Fibroblast of skin of abdomen (primary cell): ENCODE measurements at places on chromosomes 1 and 21.

- DNase-seq: no peak
Observed at GRCh38 chr1:155847823-155848529, 9.0 kb downstream of the GON4L start.

- no peak for DNase-seq
Observed at GRCh38 chr21:24899138-24899537, 708.1 kb downstream of the MRPL39 start.

DNA sequence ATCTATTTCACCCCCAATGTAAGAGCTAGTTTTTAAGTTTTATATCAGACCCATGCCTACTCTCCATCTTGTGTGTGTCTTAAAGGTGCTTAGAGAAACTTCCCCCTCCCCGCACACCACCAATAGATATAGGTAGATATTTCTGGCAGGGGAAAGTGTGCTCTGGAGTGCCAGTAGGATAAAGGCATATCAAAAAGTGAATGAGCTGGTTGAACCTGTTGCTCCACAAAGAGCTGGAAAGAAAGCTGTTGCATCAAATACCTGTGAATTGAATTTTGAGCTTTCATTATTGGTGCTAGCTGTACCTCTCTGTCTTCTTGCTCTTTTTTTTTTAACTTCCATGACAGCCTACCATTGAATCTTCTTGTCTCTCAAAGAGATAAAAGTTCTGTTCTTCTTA lies 32.8 kb downstream of the ARID1A start:
- no peak for DNase-seq

GRCh38 chr1:12387641-12388040 lies 157.8 kb downstream of the VPS13D start:
- DNase-seq: no peak

DNA sequence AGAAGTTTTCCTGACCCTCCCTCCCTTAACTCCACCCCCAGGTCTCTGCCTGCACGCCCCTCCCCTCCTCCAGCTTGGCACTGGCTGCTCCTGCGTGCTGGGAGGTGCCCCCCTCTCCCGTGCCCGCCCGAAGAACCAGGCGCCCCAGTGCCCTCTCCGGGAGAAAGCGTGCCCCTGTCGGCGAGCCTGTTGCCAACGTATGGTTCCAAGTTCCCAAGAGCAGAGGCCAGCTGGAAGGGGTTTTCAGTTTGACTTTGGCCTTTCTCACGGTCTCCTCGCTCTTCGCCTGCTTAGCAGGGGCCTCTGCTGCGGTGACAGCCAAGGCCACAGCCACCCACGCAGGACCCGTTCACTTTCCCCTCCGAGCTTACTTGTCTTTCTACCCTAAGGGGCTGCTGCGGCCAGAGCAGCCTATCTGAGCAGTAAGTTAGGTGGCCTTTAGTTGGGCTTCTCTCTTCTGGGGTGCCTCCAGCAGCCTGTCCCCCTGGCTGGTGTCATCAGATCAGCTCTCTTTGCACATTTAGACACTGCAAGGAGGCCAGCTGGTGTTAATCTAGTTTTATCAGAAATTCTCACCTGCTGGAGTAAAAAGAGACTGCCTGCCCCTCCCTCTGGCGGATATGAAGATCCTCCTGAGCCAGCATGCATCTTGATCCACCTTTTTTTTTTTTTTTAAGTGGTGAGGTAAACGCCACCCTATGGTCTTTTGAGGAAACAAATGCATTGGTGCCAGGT lies 1.5 kb downstream of the STUM start:
- DNase-seq: no peak

DNA sequence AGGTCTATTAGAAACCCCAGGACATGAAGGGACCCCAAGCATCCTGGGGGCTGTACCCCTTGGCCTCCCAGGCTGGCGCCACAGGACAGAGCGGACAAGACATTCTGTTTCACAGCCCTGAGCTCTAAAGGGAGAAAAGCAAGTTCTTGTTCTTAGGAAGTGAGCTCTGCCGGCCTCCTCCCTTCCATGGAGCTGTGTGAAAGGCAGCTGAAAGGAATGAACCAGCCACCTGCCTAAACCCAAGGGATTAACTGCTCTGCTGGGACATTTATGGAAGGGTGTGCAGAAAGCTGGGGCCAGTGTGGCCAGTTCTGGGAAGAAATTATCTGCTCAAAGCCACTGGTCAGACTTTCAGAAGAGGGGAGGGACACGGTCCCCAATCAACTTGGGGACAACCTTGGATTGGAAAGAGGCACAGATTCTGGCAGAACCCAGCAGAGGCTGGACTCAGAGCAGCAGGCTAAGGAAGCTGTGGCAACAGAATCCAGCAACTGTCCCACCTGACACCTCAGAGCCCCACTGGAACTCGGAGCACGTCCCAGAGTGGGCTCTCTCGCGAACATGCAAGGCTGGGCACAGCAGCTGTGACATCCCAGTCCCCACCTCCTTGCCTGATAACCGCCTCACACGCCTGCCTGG lies 2.1 kb downstream of the KLHL21 start:
- no peak for DNase-seq

DNA sequence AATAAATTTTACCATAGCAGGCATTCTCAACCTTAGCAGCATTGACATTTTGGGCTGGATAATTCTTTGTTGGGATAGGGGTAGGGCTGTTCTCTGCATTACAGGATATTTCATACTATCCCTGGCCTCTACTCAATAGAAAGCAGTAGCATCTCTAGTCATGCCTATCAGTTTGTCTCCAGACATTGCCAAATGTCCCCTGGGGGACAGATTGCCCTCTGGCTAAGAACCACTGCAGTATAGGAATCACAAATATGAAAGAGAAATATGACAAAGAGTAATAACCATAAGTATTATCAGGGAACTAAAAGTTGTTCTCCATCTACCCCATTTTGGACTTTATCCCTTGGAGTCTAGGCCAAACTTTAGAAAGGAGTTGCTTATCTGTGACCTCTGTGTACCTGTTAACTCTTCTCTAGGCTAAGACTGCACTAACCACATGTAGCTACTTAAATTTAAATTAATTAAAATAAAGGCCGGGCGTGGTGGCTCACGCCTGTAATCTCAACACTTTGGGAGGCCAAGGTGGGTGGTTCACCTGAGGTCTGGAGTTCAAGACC lies 76.1 kb downstream of the AGO3 start:
- DNase-seq: no peak

DNA sequence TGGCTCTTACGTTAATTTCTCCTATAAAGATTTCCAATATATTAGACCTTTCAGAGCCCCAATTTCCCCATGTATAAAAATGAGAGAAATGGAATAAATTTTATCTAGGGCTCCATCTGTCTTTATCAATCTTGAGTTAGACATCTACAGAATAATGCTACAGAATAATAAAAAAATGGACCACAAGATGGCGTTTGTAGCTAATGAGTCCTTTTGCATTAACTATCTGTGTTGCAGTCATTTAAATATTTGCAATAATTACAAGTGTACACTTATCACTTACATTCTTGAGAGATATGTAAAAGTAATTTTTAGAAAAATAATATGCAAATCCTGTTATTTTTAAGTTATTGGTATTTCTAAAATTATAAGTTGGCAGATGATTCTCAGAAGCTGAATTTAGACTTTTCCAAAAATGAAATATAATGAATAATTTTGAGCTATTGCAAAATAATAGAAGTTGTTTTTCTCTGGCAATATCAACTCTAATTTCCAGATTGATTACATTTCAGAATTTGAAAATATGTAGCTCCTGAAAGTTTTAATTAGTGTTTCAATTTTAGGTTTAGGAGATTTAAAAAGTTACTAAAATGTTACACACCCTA lies 87.7 kb downstream of the SNX7 start:
- peak; percentile 4 for DNase-seq

DNA sequence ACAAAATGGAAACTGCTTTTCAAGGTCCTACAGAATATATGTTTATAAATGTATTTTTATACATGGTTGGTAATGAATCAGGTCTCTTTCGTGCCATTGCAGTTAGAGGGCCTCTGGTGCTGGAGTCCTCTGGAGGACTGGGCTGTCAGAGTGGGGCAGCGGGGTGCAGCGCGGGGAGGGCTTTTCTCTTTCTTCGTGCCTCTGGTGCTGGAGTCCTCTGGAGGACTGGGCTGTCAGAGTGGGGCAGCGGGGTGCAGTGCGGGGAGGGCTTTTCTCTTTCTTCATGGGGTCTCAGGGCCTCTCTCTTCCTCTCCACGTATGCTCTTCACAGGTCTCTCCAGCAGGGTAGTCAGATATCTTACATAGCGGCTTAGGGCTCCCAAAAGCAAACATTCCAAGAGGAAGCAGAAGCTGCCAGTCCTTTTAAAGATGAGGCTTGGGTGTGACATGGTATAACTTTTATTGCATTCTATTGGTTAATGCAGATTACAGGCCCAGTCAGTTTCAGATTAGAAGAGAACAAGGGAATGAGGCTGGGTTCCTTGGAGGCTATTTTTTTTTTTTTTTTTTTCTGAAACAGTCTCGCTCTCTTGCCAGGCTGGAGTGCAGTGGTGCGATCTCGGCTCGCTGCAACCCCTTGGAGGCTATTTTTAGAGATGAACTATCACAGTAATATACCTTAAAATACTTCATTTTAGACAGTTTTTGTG lies 13.1 kb downstream of the SDCCAG8 start:
- DNase-seq: no peak

- no peak for DNase-seq
Observed at GRCh38 chr1:82507011-82507410, 706.3 kb downstream of the ADGRL2 start.

GRCh38 chr21:34796518-34797200 lies 127.9 kb downstream of the CLIC6 start:
- no peak for DNase-seq

DNA sequence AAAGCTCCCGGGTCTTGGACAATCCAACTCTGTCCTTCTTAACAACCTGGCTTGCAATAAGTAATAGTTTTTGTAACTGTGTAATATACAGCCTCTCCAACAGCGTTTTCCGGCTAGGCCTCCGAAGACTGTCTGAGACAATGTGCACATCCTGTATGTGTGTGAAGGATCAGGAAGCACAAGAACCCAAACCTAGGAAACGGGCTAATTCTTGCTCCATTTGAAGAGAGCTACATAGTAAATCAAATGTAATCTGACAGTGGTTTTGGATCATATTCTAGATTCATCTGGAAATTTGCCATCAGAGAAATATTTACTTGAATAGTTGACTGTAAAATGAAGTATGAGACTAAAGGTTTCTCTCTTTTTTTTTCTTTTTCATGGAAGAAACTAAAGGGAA lies 1.2 kb downstream of the GPR52 start:
- DNase-seq: peak; percentile 44

DNA sequence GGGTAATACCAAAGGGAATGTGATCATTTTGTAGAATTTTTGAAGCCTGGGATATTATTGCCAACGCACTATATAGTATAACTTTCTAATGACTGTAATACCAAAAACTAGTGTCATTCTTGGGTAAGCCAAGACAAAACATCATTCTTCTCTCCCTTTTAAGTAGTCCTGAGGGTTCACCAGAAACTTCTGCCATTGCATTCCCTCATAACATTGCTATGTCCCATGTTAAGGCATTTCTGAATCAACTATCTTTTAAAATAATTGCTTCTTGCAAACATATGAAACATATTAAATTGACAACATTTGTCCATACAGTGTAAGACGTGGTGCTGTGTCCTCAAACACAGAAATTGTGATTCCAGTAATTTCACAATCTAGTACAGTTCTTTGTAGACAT lies 29.9 kb upstream of the C1orf21 start:
- DNase-seq: no peak

- DNase-seq: peak; percentile 77
Observed at GRCh38 chr21:20720623-20721022, 277.6 kb upstream of the NCAM2 start.

DNA sequence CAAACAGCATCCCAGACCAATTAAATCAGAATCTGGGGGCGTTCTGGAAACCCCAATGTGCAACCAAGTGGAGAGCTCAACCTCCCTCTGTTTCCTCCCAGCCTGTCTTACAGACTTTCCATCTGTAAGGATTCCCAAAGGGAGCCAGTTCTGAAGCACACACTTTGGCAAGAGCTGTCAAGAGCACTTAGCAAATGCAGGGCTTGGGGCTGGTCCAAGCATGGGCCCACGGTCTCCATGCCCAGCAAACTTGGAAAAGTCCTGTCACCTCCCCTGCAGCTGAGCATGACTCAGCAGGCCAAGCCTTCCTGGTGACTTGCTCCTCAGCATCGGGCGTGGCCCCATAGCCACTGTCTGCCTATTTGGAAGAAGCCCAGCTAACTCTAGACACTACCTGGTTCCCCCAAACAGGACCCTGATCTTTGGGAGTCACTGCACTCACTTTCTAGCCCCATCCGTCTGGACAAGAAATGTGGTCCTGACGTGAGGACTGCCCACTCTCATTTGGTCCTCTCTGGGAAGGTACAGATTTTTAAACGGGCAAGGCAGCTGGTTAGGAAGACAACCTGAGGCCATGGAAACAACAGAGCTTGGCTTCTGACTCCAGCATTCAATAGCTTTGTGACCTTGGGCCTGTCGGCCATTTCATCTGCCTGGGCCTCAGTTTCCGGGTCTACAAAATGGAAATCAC lies 16.9 kb downstream of the SLC2A1 start:
- DNase-seq: peak; percentile 83

- DNase-seq: peak; percentile 14
Observed at GRCh38 chr1:9009438-9010370, 16.5 kb downstream of the SLC2A7 start.

DNA sequence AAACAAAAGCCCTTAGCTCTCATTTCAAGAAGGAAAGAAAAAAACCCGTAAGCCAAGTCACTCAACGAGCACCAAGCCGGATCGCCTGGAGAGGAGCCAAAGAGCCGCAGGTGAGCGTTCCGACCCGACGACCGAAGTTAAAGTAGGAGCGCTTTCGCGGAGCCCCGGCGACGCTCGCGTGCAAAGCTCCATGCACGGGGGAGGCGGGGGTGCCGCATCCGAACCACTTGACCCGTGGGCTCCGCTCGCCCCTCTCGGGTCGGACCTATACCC lies 382 bp downstream of the GPBP1L1 start:
- DNase-seq: no peak
